Activated T-helper 1 cell treated with anti-CD3 and anti-CD28 coated beads, Interleukin-12 subunit alpha, Interleukin-12 subunit beta, Interleukin-2, Interleukin-4 antibody, amounts not matched to agents 30 ng/mL and 10 ng/mL and 1 ng/mL, durations not matched to agents 14 hours and 24 hours and 36 hours (primary cell): ENCODE measurements at places on chromosomes 1 and 21. TPM values are rescaled to one million over a fixed set of nuclear protein-coding genes. Genes with fewer than 3 reads are reported as not detected.
A peak's percentile ranks its signal among the peaks of the same experiment; 100 is the strongest.

GRCh38 chr1:19658186-19658585 is 6.5 kb upstream of the HTR6 start:
- no peak for DNase-seq

The BSND gene
- total RNA-seq: not detected in 2 replicates

- DNase-seq: no peak
Observed at GRCh38 chr1:24443241-24443656, 27.6 kb downstream of the NIPAL3 start.

DNA sequence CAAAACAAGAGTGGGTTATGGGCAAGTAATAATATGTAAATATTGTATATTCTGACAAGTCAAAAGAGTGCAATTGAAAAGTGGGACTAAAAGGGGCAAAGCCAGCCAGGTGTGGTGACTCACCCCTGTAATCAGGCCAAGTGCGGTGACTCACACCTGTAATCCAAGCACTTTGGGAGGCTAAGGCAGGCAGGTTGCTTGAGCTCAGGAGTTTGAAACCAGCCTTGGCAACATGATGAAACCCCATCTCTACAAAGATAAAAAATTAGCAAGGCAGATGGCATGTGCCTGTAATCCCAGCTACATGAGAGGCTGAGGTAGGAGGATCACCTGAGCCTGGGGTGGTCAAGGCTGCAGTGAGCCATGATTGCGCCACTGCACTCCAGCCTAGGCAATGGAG is 304.0 kb downstream of the HHIPL2 start:
- no peak for DNase-seq

DNA sequence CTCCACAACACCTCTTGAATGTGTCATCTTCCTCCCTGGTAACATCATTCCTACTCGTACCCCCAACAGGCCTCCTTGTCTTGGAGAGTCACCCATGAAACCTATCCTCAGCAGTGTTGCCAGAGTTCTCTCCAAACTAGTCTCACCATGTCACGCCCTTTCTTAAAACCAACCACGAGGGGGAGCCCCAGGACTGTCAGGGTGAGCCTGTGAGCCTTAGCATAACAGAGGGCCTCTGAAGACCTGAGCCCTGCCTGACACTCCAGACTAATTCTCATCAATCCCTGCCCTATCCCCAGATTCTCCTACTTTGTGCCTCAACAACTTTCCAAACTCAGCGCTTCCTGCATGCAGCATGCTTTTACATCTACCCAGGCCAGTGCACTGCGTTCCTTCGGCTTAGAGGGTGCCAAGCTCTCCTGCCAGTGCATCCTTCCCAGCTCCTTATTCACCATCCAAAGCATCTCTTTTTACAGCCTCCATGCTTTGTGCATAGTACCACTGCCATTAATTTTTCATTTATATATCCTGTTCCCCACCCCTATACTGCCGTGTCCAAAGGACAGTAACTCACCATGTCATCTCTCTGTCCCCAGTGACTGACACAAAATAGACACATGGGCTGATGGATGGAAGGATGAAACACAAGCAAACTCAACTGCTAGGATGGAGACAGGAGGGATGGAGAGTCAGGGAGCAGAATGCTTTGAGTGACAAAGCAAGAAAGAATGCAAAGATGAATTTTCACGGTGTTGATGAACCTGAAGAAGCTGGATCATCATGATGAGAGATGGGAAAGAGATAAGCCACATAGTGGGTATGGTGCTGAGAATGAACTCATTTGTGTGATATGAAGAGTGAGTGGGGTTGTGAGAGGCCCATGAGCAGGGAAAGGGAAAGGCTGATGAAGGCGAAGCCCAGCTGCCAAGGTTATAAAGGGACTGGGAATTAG is 34.0 kb downstream of the ZNF697 start:
- DNase-seq: peak; percentile 52
